COLO829 (cell line): ENCODE measurements at places on chromosomes 1 and 21.

- peak; percentile 21 for DNase-seq
Measured at GRCh38 chr21:38985568-38986378, 180.0 kb downstream of the ETS2 start.

- no peak for DNase-seq
Measured at GRCh38 chr21:42243026-42243425, 24.1 kb downstream of the ABCG1 start.

GRCh38 chr1:171718848-171719247 is 23.0 kb downstream of the VAMP4 start:
- no peak for DNase-seq

GRCh38 chr1:64875101-64875500 is 91.2 kb downstream of the JAK1 start:
- DNase-seq = no peak

DNA sequence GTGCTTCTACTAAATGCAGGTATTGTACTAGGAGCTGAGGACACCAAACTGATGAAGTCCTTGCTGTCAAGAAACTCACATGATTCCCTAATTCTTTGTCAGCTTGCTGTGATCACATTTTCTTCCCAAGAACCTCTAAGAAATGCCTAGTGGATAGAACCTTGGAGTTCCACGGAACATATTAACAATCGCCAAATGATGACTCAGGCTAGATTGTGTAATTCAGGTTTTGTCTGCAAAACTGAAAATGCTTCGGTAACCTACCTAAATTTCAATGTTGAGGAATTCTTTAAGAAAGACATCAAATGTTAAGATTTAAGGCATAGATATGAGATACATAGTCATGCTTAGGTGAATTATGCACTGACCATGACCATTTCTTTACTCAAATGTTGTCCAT is 1.7 kb upstream of the GADD45A start:
- no peak for DNase-seq

DNA sequence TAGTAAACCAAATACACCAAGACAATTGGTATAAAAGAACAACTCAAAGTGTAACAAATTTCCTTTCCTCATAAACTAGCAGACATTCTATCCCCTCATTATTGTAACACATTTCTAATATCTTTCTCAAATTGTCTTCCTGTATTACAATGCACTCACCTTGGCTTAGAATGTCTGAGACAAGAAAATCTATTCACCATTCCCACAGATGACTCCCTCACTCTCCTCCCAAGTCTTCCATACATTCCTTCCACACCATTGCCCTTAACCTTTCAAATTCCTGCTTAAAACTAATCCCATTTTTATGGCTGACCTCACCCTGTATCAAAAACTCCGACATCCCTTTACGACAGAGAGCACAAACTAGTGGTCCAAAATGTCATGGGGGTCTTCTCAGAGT is 56.0 kb downstream of the LTN1 start:
- DNase-seq = no peak

DNA sequence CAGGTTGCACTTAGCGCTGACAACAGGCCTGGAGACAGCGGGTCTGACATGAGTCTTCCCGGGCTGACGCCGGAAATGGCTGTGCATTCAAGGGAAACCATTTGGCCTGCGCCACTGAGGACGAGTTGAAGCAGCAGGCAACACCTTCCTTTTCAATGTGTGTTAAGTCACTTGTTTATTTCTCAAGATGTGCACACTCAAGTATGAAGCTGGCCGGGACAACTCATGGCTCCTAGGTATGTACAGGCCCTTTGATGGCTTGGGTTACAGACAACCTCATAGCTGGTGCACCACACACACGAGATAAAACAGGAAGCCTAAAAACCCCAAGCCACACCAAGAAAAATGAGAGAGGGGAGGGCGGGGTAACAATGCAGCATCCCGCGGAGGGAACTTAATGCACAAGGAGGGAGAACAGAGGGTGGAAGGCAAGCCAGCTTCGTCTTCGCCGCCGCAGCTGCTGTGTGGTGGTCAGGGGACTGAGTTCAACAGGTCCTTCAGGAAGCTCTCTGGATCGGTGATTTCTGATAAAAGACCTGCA is 118.0 kb upstream of the IFFO2 start:
- no peak for DNase-seq

- peak; percentile 6 for DNase-seq
Measured at GRCh38 chr1:176183618-176184017, 23.5 kb downstream of the COP1 start.

- no peak for DNase-seq
Measured at GRCh38 chr1:24483441-24483840, 19.2 kb upstream of the RCAN3 start.

- peak; percentile 75 for DNase-seq
Measured at GRCh38 chr1:176559878-176560277, 96.9 kb downstream of the PAPPA2 start.

DNA sequence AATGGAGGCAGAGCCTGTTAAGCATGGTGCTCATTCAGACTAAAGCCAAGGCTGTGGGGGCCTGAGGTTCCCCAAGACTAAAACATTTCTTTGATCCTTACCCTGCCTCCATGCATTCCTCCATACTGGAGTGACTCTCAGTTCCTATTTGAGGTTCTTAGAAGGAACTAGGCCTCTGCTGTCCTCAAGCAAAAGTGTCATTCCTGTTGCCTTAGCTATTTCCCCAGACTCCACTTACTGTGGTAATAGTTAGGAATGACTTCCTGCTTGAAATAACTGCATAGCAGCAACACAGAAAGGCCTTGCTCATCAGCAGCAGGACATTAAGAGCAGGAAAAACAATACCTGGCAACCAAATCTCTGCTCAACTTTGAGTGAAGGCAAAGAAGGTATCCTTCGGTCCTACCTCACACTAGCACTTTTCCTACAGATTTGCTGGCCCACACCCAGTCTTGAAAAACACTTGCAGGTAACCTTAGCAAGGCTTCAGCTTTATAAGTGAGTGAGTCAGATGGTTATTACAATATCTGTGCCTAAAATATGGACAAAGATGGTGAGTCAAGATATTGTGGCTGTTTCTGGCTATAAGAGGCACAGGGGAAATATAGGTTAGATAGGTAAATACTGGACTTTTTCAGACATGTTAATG is 14.8 kb downstream of the LRRC41 start:
- no peak for DNase-seq

GRCh38 chr1:31038360-31038759 is 27.2 kb downstream of the PUM1 start:
- no peak for DNase-seq

DNA sequence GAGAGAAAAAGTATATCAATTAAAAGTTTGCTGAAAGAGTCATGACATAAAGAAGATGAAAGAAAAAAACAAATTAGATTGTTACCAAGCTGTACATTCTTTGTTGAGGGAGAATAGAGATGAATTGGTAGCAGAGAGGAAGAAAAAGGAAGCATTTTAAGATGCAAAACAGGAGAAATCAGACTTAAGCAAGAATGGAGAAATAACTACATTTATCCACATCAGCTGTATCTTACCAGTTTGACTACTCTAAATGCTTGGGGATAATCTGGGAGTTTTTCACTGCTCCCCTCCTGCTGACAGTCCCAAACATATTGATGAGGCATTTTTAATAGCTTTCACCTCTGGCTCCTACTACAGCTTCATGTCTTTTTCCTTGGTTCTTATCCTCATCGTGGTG is 16.8 kb upstream of the PTPRC start:
- DNase-seq = no peak

GRCh38 chr1:10674222-10674621 is 122.2 kb downstream of the CASZ1 start:
- no peak for DNase-seq

- DNase-seq = no peak
Measured at GRCh38 chr1:219265026-219265515, 91.4 kb downstream of the LYPLAL1 start.

DNA sequence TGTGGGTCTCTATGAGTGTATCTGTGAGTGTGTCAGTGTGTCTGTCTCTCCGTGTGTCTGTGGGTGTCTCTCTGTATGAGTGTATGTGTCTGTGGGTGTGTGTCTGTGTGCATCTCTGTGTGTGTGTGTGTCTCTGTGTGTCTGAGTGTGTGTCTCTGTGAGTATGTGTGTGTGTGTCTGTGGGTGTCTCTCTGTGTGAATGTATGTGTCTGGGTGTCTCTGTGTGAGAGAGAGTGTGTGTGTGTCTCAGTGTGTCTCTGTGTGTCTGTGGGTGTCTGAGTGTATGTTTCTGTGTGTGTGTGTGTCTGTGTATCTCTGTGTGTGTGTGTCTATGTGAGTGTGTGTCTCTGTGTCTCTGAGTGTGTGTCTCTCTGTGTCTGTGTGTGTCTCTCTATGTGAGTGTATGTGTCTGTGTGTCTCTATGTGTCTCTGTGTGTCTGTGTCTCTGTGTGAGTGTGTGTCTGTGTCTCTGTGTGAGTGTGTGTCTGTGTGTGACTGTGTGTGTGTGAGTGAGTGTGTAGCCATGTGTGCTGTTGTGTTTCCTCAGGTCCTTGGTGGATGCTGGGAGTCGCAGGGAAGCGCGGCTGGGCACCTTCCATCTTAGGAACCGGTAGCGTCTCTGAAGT is 33.0 kb downstream of the DHRS3 start:
- DNase-seq = no peak

- DNase-seq = no peak
Measured at GRCh38 chr1:45260244-45260643, 53.8 kb upstream of the ZSWIM5 start.

GRCh38 chr1:15180189-15180588 is 26.6 kb downstream of the TMEM51 start:
- DNase-seq = peak; percentile 85

DNA sequence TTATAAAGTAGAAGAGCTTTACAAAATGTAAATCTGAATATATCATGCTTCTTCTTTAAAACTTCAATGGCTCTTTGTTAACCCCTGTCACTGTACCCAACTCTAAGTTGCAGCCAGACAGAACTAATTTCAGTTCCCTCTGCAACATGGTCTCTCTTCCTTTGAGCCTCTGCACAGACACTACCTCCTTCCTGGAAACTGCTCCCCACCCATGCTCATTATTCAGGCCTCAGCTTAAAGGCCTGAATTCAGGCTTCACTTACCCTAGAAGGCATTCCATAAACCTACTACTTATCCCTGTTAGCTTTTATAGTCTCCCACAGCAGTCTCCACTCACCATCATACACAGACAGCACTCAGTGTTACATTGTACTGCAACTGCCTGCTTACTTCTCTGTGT is 2.6 kb upstream of the EEIG2 start:
- no peak for DNase-seq

DNA sequence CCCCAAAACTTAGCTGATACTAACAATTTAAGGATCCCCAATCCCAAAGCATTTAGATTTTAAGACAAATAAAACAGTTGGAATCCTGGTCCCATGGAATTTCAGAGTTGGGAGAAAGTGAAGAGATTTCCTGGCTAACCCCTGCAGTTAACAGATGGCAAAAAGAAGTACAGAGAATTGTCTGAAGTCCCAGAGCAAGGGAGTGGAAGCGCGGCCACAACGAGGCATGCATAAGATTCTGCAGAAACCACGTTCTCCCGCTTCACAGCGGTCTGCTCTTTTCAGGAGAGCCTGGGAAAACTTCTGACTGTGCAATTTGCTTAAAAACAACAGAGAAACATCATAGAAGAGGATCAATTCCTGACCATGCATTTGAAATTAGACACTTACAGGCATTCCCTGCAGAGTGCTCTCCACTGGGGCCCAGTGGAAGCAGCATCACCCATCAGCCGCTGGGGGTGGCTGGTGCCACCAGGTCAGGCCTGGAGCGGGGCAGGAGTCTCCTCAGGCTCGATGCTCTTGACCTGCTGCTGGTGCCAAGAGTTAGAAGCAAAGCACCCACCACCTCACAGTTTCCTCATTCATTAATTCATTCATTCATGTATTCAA is 226.7 kb upstream of the POU3F1 start:
- no peak for DNase-seq
